Renal pelvis (tissue), 12 donors: ENCODE measurements at places on chromosomes 4 and X. TPM values are rescaled to one million over a fixed set of nuclear protein-coding genes. Genes with fewer than 3 reads are reported as not detected.

TLR3 gene
- 8.3 TPM for polyA plus RNA-seq

DAPP1 gene
- 1.2 TPM for polyA plus RNA-seq

FHDC1 gene
- polyA plus RNA-seq, result 5.1 TPM

TCEAL6 gene
- polyA plus RNA-seq, result 0.37 TPM

ODAPH gene
- not detected for polyA plus RNA-seq

PDZD4 gene
- 8.4 TPM for polyA plus RNA-seq

ELF4 gene
- polyA plus RNA-seq, result 11.8 TPM

PAGE2 gene
- not detected for polyA plus RNA-seq

FGF16 gene
- 0.09 TPM for polyA plus RNA-seq

UNC5C gene
- 33.3 TPM for polyA plus RNA-seq

SMARCA1 gene
- polyA plus RNA-seq, result 106 TPM

REPS2 gene
- polyA plus RNA-seq, result 18.9 TPM

NAA10 gene
- 79.6 TPM for polyA plus RNA-seq

- peak; percentile 45 for DNase-seq
These were observed 487 bp downstream of the HMGB2 start for GRCh38 chr4:173333658-173334084.

DNA sequence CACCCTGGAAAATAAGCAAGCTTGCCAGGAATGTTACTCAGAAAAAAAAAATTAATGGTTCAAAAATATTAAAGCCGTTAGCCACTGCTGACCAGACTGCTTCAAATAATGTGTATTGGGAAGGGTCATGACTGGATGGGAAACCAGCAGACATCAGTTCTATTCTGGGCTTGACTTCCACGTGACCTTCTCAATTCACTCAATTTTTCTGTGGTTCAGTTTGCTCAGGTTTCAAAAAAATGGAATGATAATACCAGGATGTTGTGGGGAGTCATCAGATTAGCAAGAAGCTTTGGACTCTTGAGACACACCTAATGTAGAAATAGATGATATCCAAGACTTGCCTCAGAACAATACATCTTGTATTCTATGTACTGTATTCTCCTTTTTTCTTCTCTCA is 541.9 kb upstream of the BOD1L1 start:
- no peak for DNase-seq

- DNase-seq, result no peak
These were observed 13.1 kb downstream of the GASK1B start for GRCh38 chr4:158159718-158160094.

- DNase-seq, result peak; percentile 51
These were observed 130.3 kb upstream of the MSX1 start for GRCh38 chr4:4729206-4729605.
